ENCODE measurements at places on chromosomes 12 and 14.

- DNase-seq, result no peak
Measured at GRCh38 chr14:79670811-79671210, 540.5 kb downstream of the DIO2 start.

DNA sequence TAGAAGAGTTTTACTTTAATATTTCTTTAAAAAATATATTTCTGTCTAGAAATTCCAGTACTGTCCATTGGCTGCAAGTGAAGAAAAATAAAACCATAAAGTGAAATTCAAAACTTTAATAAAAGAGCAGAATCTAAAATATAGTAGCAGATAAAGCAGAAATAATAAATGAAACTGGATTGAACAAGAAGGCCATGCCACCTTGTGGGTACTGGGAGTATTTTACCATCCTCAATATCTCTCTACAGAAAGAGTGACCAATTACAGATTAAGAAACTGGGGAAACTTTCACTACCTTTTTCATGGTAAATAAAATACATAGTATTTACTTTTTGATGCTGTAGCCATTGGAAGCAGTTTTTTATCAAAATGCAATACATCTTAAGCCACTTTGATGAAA is 220.5 kb downstream of the BCAT1 start:
- DNase-seq, result peak; percentile 31

DNA sequence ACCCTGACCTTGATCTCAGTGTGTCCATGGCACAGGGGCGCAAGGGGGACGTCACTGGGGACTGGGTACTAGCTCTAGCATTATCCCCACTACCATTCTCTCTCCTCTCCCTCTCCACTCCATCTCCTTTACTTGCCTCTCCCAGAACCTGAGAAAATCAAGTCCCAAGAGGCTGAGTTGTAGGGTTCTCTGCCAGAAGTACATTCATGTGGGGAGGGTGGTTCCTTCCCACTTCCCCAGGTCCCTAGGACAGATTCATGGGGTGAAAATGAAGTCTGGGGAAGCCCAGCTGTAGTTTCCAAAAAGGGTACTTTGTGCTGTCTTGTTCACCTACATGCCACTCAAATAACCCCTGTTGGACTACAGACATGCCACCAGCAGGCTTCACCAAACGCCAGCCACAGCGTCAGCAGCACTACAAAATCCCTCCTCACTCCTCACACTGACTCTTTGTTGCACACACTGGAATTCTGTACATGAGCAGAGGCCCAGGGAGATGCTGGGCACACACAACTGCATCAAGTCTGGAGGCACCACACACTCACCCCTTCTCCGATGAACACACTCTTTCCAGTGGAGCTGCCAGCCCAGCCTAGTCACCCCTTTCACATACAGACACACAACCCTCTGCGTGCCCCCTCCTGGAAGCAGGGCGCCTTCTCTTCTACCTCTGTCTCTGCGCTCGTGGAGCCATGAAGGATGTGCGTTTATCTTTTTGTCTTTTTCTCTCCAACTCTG is 6.9 kb downstream of the RARG start:
- no peak for DNase-seq

DNA sequence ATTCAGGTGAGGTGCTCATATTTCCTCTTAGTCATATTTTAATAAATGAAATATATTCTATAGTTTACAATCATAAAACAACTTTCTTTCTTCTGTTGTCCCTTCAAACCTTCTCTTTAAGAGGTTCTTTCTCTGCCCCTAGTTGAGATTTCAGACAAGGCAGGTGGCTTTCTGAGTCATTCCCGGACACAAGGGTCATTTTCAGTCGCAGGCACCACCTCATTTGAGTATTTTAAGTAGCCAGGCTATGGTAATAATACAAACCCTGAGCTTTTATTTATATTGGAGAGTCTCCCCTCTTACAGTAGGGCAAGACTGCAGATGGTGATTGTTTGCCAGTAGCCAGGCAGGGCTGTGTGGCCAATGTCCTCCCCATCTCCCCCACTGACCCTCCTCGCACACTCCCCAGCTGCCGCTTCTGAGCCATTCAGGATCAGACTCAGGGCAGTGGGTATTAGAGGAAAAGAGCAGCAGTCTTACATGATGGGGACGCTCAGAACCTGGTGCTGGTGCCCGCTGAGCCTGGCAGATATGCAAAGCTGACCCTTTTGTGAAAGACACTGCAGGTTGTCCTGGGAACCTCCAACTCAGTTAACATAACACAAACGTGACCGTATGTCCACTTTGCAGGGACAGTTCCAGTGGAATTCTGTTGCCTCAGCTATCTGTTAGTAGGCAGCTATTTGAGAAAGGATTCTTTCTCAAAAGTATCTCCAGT is 101.1 kb upstream of the BCL2L14 start:
- no peak for DNase-seq

GRCh38 chr14:91997492-91997891 is 42.4 kb downstream of the TRIP11 start:
- no peak for DNase-seq
